ENCODE measurements at places on chromosomes 1 and 21.

- no peak for DNase-seq
These were observed 89.4 kb downstream of the PTPRU start for GRCh38 chr1:29325675-29326074.

- DNase-seq: no peak
These were observed 87.1 kb downstream of the SLC5A9 start for GRCh38 chr1:48309564-48310082.

GRCh38 chr21:45885597-45885929 lies 96.0 kb upstream of the COL6A1 start:
- DNase-seq: no peak

DNA sequence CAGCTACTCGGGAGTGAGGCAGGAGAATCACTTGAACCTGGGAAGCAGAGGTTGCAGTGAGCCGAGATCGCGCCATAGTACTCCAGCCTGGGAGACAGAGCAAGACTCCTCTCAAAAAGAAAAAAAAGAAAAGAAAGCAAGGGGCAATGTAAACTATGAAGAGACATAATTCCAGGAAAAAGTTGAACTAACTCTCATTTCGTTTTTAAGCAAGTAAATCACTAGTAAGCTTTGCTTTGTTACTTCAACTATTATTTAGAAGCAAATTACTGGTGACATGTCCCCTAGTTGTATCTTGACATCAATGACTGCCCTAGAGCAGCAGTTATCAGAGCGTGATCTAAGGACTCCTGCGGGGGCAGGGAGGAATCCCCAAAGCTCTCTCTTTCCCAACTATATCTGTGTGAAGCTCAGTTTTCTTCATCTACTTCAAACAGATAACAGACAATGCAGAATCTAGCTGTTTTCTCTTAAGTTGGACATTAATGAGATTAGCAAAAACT lies 18.7 kb downstream of the CLSTN1 start:
- DNase-seq: no peak

GRCh38 chr1:8631163-8631562 lies 186.3 kb downstream of the RERE start:
- DNase-seq: no peak

DNA sequence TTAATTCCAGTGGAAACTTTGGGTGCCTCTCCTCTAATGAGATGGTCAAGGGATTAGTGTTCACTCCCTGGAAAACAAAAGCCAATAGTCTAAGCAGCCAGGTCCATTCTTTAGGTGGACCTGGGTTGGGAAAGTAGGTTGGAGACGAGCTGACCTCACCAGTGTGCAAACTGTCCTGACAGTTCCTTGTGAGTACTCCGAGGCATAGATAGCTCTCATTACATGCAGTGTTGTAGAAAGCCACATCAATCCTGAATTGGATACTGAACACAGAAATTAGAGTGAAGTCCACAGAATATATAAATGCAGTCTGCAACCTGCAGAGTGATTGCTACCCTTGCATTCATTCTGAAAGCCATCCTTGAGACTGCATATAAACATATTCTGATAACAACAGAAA lies 675.1 kb upstream of the CXADR start:
- DNase-seq: no peak

GRCh38 chr1:90730243-90731022 lies 13.3 kb upstream of the BARHL2 start:
- DNase-seq: no peak

GRCh38 chr1:204201348-204202040 lies 5.2 kb upstream of the KISS1 start:
- DNase-seq: no peak

- no peak for DNase-seq
These were observed 17.1 kb downstream of the COL6A2 start for GRCh38 chr21:46114963-46115362.

- DNase-seq: no peak
These were observed 78.2 kb downstream of the SIM2 start for GRCh38 chr21:36776981-36777617.

GRCh38 chr1:54608566-54609230 lies 14.6 kb downstream of the FAM151A start:
- DNase-seq: no peak

- DNase-seq: no peak
These were observed 787.6 kb downstream of the USP25 start for GRCh38 chr21:16517383-16517782.

GRCh38 chr1:203554071-203554470 lies 60.1 kb downstream of the OPTC start:
- DNase-seq: no peak

DNA sequence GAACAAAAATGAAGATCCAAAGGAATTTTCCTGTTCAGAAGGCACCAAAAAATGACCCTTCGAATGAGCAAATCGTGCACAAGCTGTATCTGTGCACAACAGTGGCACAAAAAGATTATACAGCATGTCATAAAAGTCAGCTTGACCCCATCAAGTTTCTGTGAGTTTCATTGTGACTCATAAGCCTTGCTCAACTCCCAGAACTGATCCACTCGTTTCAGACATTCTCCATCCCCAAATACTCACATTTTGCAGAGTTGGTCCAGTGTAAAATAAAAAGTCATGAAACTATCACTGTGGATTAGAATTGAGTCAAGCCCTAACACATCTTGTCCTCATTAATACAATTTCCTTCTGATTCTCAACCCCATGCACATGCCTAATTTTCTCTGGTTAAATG lies 174.7 kb upstream of the PKN2 start:
- no peak for DNase-seq

- DNase-seq: no peak
These were observed 470.6 kb downstream of the PTPRU start for GRCh38 chr1:29706936-29707335.

- DNase-seq: no peak
These were observed 40.9 kb upstream of the SLC6A9 start for GRCh38 chr1:44072204-44072603.

DNA sequence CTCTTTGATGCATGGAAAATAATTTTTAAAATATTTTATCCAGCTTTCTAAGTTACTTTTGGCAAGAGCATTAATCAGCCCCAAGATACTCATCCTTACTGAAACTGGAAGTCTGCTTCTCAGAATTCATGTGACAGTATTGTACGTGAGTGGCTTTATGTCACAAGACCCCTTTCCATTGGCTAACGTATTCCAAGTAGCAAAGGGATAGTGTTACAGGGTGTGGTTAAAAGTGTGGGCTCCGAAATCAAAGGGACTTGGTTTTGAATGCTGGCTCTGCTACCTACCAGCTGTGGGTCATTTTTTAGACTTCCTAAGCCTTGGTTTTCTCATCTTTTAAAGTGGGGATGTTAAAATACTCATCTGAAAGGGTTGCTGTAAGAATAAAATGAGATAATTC lies 91.7 kb downstream of the RHOU start:
- DNase-seq: no peak

- DNase-seq: no peak
These were observed 65.3 kb downstream of the LAMC2 start for GRCh38 chr1:183251101-183251958.

DNA sequence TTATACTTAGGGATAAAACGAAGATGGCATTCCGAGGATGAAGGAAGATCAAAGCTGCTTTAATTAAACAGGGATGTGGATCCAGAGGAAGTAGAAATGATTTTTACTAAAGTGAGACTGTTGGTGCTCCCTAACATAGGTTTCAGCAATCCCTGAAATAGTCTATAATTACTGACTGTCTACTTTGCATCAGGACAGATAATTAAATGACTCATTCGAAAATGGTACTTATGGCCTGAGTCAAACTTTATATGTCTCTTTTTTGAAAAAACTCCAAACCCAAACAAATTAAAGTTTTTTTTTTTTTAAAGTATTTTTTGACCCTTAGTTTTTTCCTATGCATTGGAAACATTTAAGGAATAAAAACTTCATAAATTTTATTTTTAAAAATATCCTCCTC lies 90.3 kb downstream of the LYST start:
- no peak for DNase-seq

- no peak for DNase-seq
These were observed 136.9 kb upstream of the BMP8A start for GRCh38 chr1:39354572-39354971.

GRCh38 chr21:16069178-16070112 lies 339.7 kb downstream of the USP25 start:
- DNase-seq: no peak

DNA sequence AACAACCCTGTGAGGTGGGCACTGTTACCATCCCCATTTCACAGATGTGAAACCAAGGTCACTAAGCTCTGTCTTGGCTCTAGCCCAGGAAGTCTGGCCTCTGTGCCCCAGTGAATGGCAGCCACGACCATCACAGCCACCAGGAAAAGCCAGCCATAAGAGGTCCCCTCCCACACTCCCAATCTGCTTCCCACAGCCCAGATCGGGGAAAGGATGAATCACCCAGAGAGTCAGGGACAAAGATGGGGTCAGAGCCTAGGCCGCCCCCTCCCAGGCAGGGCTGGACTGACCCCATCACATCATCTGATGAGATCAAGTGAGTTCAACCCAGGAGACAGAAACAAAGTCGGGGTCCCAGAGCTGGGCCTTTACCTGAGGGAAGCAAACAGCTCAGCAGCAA lies 22.9 kb upstream of the COL16A1 start:
- DNase-seq: no peak

DNA sequence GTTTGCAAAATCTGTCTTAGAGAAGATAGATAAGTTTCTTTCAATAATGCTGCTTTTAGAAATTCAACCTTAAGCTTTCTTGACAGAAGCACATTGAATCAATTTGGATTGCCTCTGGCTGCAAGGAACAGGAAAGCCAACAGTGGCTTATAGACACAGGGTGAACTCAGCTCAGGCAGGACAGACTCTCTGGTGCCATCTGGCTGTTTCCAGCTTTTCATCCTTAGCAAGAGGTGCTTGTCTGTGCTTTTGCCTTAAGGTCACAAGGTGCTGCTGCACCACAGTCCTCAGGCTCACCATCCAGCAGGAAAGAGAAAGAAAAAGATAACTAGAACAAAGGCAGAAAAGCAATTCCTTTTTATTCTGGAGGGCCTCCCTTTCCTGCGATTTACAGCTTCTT lies 93.7 kb upstream of the ETS2 start:
- DNase-seq: no peak

- DNase-seq: no peak
These were observed 12.5 kb downstream of the RBBP5 start for GRCh38 chr1:205109269-205109668.

DNA sequence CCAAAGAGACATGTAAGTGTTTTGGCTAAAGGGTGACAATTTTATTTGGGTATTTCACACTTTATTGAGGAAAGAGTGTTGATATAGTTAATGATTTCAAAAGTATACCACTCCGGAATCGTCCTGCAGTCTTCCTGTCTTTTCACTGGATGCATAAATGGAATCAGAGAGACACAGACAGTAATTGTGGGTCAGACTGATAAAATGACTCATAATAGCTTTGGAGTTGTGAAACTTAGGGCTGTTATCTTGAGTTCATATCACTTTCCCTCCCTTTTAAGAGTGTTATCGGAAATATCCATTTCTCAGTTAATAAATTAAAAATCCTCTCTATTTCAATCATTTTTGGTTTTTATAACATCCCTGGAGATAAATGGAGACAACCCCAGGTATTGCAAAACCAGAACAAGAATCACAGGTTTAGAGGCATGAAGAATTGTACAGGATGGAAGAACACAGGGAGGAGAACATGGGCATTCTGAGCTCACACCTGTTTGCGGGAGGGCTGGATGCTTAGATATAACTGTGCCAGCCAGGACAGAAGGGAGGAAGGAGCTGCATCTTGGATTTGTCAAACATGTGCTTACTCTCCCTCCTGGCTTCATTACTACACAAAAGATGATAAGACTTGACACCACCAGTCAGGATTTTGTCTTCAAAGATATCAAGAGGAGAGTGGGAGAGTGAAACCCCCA lies 185.4 kb downstream of the LMO4 start:
- no peak for DNase-seq

GRCh38 chr1:177650947-177651346 lies 318.9 kb downstream of the SEC16B start:
- no peak for DNase-seq

- no peak for DNase-seq
These were observed 415.9 kb downstream of the PLA2G4A start for GRCh38 chr1:187244623-187245022.

DNA sequence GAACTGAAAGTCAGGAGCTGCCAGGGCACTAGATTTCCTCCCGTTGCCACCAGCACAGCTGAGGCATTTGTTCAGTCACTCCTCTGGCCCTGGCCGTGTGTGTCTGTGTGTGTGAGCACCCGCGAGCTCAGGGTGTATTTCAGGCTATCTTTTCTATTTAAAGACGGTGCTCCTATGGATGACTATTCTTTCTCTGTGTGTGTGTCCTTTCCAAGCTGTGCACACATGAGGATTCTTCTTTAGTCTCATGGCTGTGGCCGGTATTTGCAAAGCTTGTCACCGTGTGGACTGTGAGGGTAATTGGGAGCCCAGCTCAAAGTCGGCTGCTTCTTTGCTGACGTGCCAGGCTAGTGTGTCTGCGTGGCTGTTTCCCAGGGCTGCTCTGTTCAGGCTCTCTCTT lies 3.0 kb upstream of the KCND3 start:
- no peak for DNase-seq

DNA sequence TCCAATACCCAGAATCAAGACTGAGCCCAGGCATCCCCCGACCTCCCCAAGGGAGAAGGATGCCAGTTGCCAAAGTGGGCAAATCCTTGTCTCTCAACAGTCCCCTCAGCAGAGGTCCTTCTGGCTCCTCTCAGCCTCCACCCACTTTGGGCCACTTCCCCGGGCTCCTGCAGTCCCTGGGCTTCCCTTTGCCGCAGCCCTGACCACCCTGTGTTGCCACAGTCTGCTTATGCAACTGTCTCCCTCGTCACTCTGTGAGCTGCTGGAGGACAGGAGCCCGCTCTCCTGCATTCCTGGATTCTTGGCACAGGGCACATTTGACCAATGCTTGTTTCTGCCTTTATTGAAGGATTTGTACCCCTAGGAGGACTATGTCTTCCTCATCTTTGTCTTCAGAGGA lies 2.9 kb upstream of the LRP8 start:
- DNase-seq: no peak

DNA sequence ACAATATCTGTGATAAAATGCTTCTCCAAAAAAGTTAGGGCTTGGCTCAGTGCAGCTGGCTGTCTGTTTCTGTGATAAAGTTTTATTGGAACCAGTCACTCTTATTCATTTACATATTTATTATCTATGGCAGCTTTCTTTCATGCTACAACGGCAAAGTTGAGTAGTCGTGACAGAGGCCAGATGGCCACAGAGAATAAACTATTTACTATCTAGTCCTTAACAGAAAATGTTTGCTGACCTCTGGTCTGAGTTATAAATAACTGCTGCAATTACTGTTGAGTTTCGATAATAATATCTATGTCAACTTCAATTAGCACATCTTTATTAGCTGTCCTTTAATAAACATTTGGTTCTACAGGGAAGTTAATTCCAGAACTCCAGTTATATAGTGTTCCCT lies 180.2 kb upstream of the RUNX1 start:
- DNase-seq: no peak

- no peak for DNase-seq
These were observed 999.5 kb downstream of the NCAM2 start for GRCh38 chr21:21997390-21998333.

- DNase-seq: no peak
These were observed 8.0 kb downstream of the TUT4 start for GRCh38 chr1:52544665-52545525.

Data from stimulated activated CD4-positive, alpha-beta T cell treated with anti-CD3 and anti-CD28 coated beads, Interleukin-1b, Interleukin-23, amount 100 ng/mL, for 1 hour (primary cell).